ENCODE measurements at places on chromosomes 7 and 10.

DNA sequence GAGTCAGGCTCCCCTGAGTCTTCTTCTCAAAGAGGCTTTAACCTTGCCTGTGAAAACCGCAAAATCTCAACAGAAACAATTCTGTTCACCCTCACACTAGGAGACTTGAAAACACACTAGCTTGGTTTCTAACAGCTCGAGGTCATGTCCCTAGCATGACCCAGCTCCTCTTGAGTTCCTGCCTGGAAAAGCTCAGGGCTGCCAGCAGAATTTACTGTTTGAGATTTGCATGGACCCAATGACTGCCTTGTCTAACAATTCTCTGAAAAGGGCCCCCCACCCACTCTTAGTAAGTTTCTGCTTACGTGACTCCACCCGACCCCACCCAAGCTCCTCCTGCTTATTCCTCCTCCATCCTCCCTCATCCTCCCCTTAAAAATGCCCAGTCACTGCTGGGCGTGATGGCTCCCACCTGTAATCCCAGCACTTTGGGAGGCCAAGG, 85.1 kb upstream of the KMT2C start:
- no peak for DNase-seq

DNA sequence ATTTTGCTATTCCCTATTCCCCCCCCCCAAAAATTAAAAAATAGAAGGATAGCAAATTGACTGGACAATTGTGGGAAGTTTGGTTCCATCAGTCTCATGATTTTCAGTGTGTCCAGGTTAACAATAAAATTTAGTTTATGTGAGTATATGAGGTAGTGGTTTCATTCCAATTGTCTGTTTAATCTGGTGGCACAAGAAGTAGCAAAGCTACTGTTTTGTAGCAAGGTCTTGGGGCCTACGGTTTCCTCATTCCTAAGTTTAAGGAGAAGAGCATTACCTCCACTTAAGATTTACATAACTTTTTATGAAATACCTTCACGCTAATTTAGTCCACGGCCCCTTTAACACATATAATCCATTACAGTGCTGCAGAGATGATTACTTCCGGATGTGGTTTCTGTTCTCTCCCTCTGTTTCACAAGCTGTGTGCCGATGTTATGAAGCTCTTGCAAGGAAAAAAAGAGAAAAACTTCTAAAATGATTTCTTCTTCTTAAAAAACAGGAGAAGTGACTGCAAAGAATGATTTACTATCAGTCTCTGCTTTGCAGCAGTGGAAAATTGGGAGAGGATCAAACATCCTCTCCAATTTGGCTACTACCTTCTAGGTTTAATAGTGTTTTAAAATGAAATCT, 32.7 kb upstream of the NPVF start:
- DNase-seq: no peak

GRCh38 chr7:80960244-80960795, 41.5 kb upstream of the SEMA3C start:
- no peak for DNase-seq

- no peak for DNase-seq
Measured at GRCh38 chr7:67738958-67739357, 742.3 kb downstream of the TYW1 start.

GRCh38 chr10:4650582-4650981, 175.4 kb upstream of the AKR1E2 start:
- no peak for DNase-seq

- no peak for DNase-seq
Measured at GRCh38 chr10:88781206-88781605, 21.3 kb upstream of the LIPM start.

- DNase-seq: no peak
Measured at GRCh38 chr10:28637346-28637745, 40.0 kb upstream of the BAMBI start.

DNA sequence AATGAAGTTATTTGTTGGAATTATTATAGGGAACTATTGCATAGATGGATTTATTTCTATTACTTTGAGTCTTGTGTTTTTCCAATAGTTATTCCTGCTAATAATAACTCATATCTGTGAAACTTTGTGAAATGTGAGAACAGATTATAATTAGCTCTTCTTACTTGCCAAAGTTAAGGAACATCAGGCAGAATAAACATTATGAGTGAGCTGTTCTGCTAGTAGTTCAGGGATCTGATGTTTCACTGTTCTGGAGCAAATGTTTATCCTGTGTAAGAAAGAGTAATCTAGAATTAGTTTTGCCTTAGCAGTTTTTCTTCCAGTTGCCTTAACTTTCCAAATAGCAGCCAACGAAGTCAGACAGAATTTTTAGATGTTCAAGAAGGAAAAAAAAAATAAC, 245.2 kb upstream of the PLXDC2 start:
- DNase-seq: no peak

- no peak for DNase-seq
Measured at GRCh38 chr10:114571316-114571999, 86.6 kb downstream of the ABLIM1 start.

GRCh38 chr7:4830176-4830575, 31.7 kb downstream of the PAPOLB start:
- DNase-seq: peak; percentile 44

GRCh38 chr10:103838862-103839518, 16.4 kb downstream of the SH3PXD2A start:
- no peak for DNase-seq

DNA sequence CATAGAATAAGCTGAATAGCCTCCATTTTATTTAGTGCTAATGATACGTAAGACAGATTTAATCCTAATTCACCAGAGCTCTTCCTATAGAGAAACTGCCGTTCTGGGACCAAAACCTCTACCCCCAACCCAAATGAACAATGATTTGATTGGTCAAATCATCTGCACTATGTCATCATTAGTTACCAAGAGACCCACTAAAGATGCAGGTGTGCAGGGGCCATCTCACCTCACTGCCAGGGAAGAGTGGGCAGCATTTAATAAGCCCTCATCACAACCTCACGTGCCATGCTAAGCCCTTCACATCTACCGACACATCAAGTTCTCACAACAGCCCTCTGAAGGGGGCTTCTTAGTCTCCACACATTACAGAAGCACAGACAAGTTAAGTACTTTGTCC, 87.0 kb downstream of the VIPR2 start:
- no peak for DNase-seq

DNA sequence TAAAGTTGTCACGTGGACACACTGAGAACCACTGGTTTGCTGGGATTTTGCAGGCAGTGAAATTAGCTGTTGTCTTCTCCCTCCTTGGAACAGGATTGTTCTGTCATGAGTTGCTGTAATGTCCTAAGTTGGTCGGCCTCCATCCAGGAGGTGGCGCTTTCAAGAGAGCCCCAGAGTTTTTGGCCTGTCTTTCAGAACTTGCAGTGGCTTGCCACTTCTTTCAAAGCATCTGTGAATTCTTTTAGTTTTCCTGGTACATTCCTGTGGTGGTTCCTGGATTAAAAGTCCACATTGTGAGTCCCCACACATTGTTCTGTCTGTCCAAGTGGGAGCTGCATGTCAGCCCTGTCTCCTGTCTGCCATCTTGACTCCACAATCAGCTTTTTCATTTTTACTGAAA, 133.8 kb downstream of the PON1 start:
- no peak for DNase-seq

DNA sequence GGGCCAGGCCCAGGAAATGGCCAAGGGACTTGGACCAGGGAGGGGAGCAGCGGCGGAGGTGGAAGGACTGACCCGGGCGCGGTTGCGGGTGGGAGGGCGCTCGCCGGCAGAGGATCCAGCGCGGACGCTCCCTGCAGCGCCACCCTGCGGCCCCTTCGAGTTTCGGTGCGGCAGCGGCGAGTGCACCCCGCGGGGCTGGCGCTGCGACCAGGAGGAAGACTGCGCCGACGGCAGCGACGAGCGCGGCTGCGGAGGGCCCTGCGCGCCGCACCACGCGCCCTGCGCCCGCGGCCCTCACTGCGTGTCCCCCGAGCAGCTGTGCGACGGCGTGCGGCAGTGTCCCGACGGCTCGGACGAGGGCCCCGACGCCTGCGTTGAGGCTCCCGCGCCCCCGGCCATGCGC, 16.8 kb upstream of the ZNF467 start:
- DNase-seq: peak; percentile 26

- DNase-seq: no peak
Measured at GRCh38 chr7:94907811-94908322, 473 bp downstream of the PPP1R9A start.

GRCh38 chr7:11648980-11649379, 183.0 kb downstream of the THSD7A start:
- DNase-seq: no peak

DNA sequence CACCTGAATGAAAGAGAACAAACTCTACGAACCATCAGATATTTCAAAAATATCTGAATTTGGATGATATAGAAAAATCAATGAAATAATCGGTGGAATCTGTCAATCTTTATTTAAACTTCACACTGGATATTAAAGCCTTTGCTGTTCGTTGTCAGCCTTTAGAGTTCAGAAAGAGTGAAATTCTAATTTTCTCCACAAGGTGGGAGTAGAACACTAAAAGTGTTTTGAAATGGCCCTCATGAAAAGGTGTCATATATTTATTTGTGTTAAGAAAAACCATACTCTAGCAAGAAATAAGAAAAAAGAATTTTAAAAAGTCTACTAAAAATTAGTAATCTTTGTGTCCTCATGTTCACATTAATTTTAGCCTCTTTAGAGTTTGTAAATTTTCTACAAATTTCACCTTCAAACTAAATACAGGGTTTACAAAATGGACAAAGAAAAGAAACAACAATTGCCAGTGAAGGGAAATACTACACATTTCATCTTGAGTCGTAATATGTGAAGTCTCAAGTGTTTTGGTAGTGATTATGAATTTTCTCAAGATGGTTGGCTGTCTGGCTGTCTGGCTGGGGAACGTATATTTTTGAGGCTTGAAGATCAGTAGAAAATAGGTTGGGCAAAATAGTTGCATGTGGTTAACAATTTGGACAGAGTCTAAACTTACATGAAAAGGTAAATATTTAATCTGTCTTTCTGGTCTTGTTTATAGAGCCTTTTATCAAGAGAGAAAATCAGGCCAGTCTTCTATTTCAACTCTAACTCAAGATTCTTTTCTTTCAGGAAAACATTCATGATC, 43.7 kb downstream of the DNAJB9 start:
- no peak for DNase-seq

DNA sequence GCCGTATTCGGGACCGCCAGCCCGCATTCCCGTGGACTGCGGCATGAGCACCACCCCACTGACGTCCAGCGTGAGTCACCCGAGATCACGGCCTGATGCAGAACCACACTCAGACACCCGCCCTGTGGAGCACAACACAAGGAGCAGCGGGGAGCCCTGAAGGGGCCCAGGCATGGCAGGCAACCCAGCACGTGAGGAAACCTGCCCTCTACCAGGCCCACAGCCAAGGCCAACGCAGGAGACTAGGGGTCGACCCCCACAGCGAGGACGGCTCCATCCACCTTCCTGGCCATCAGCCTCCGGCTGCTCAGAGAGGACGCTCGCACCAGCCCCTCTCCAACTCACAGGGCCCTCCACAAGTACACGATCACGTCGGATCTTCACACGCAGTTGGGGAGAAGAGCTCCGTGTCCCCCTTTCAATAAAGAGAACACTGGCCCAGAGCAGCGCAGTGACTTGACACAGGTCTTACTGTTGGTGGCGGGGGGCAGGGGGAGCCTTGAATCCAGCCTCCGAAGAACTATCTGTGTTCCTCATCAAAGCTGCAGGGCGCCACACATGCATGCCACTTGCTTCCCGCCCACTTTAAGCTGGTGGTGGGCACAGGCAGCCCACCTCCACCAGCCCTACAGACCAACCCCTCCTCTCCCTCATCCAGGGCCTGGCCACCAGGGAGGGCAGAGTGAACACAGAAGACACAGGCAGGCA, 22.0 kb downstream of the MAD1L1 start:
- DNase-seq: no peak

DNA sequence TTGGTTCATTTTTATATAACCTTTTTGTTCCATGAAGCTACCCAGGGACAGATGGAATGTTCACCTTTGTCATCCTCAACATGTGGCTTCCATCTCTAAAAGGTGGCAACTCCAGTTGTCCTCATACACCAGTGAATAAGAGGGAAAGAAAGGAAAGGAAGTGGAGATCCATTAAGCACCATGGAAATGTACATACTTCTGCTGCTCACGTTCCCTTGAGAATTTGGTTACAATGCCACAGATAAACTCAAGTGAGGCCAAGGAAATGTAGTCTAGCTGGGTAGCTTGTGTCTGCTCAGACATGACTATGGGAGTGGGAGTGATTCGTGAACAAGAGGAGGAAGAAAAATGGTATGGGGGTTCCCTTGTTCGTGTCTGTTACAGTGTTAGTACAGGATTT, 237.1 kb upstream of the FAM3C start:
- no peak for DNase-seq

DNA sequence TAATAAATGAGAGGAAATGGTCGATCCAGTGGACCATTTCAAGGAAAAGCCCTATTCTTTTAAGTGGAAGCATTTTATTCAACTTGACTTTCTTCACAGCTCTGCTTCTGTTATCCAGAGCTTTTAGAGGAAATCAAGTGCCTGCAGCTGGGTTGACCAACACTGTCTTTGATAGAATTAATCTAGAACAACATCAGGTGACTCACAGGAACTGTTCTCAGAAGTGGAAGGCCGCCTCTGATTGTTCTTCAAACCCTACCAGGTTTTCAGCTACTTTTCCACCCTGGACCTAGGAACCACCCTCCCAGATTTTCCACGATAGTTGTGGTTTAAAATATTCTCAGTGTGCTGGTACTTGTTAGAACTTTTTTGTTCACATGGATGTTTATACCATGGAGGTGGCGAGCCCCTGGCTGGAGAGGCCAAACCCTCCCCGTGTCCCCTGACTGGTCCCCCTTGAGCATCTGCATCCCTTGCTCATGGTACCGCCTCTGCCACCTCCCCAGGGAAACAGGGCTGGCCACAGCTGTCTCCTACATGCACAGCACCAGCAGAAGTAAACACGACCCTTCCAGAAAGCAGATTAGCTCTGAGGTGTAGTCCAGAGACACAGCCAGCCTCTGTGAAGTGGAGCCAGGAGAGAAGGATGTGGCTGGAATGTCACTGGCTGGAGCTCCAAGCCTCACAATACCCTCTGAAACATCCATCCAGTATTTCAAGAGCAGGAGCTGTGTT, 293.3 kb downstream of the USP6NL start:
- no peak for DNase-seq

DNA sequence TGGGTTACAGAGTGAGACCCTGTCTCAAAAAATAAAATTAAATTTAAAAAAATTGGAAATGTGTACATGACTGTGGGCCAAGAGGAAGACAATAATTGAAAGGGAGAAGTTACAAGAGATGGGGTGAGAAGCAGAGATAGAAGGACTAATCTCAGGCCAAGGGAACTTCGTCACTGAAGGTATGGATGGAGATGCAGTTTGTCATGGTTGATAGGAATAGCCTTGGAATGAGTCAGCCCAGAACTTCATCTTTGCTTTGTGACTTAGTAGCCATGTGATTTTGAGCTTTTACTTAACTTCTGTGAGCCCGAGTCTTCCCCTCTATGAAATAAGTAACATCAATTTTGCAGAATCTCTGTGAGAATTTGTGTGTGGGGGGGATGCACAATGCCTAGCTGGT, 6.5 kb upstream of the PODXL start:
- no peak for DNase-seq

GRCh38 chr10:5564537-5565204, 39.9 kb downstream of the CALML3 start:
- DNase-seq: no peak

GRCh38 chr10:129790715-129791446, 173.2 kb downstream of the EBF3 start:
- no peak for DNase-seq
